SHP77 treated with DMSO at 0.1 percent for 48 hours (cell line): ENCODE measurements at places on chromosomes 2 and 18.

- DNase-seq: no peak
These were observed 8.4 kb downstream of the ST8SIA5 start for GRCh38 chr18:46748466-46748865.

GRCh38 chr2:234496055-234496834, 636 bp downstream of the ARL4C start:
- no peak for DNase-seq

DNA sequence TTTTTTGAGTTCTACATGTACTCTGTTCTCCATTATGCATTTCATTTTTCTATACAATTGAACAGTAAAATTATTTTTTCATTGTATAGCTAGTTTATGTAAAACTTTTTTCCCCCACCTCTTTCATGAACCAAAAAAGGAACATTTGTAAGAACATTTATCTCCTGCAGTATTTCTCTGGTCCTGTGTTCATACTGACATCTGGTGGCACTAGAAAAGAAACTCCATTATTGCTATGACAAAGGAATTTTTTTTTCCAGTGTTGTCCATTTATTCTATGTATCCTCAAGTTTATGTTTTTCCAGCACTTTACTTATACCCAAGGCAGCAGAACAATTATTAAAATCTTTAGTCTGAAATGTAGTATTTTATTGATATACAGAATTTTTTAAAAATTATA, 27.4 kb upstream of the CHAC2 start:
- DNase-seq: peak; percentile 90

DNA sequence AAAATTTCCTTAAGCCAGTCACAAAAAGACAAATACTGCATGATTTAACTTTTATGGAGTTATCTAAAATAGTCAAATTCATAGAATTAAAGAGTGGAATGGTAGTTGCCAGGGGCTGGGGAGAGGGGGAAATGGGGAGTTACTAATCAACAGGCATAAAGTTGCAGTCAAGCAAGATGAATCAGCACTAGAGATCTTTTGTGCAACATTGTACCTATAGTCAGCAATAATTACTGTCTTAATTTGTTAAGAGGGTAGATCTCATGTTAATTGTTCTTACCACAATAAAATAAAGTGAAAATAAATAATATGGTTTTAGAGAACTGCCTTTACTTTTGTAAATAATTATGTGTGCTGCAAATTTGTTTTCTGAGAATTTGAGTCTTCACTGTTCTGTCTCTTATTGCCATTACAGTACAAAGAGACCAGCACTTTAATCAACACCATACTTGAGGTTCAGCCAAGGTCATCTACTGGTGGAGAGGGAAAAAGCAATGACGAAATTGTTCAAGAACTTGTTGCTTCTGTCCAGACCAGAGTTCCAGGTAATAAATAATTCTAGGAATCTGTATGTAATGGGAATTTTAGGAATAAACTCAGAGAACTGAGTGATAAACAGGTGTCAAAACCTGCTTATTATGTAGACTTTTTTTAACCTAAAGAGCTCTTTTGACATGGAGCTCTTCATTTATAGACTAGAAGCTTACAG, 75.5 kb downstream of the TRABD2A start:
- no peak for DNase-seq

DNA sequence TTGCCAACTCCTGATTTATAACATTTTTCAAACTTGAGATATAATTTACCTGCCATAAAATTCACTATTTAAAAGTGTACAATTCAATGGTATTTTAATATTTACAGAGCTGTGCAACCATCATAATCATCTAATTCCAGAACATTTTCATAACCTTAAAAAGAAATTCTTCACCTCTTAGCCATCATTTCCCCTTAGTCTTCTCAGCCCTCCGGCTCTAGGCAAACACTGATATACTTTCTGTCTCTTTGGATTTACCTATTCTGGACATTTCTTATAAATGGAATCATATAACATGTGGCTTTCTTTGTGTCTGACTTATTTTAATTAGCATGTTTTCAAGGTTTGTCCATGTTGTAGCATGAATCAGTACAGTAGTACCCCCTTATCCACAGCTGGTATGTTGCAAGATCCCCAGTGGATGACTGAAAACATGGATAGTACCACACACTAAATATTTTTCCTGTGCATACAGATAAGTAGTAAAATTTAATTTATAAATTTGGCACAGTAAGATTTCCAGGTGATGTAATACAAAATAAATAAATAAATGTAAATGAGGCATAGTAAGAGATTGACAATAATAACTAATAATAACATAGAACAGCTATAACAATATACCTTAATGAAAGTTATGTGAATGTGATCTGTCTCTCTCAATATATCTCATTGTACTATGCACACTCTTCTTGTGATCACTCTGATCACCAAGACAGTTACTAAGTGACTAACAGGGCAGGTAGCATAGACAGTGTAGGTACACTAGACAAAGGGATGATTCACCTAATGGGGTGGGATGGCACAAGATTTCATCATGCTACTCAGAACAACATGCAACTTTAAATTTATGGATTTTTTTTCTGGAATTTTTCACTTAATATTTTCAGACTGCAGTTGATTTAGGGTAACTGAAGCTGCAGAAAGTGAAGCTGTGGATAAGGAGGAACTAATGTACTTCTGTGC, 73.1 kb downstream of the RAB3GAP1 start:
- no peak for DNase-seq

- DNase-seq: no peak
These were observed 37.5 kb downstream of the NR4A2 start for GRCh38 chr2:156294945-156295580.

DNA sequence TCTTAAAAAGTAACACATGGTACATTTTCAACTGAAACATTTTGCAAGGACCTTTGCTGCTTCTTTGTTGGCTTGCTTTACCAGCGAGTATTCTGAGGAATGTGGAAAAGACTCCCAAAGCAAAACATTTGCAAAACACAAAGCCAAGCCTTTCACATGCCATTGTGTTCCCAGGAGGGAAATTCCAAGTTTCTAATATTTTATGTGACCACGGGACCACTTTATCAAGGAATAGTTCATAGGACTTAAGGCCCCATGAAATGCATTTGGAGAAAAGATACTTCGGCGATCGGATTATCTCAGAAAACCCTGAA, 26.2 kb downstream of the CYP27C1 start:
- no peak for DNase-seq
